ENCODE measurements at places on chromosomes 12 and 14. TPM values are rescaled to one million over a fixed set of nuclear protein-coding genes. Genes with fewer than 3 reads are reported as not detected.

Gene VASH1
- polyA plus RNA-seq: 0.59 TPM

Gene STYK1
- not detected for polyA plus RNA-seq

Gene SMIM41
- polyA plus RNA-seq: not detected

Gene ITGA7
- polyA plus RNA-seq: not detected

Gene SNAPC1
- 4.4 TPM for polyA plus RNA-seq

Gene PRIMA1
- not detected for polyA plus RNA-seq

Gene FSCB
- polyA plus RNA-seq: not detected
